Left colon (tissue), 2 donors: ENCODE measurements at places on chromosomes 3 and 15. TPM values are rescaled to one million over a fixed set of nuclear protein-coding genes. Genes with fewer than 3 reads are reported as not detected.

The CASR gene
- total RNA-seq = 0.55 TPM

DNA sequence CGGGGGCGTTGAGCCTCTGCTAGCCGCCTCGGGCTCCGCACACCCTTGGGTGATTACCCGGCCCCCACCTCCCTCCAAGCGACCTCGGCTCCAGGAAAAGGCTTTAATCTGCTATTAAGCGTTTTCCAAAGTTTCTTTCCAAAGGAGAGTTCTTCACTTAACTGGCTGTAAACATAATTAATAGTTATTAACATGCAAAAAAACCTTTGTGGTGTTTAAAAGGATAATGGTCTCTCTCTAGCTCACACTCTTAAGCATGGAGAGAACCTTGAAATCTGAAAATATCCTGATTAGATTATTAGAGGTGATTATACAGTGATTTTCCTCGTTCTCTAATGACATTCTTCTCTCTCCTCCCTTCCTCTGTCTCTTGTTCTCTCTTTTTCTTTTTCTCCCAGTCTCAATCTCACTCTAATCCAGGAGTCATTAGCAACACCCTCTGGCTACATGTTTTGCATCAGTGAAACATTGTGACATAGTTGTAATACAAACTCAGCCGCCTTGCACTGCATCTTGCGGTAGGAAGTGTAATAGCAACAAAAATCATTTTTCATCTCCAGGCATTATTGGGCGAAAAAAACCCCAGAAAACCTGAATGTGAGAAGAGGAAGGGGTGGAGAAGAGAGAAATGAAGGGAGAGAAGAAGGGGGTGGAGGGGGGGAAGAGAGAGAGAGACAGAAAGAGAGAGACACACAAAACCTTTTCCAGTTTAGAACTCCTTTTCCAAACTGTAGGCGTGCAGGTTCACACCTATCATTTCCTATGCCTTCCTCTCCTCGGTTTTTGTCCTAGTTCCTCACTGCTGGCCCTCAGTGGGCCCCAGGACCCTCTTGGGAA is 24.4 kb downstream of the NR2F2 start:
- no peak for DNase-seq

GRCh38 chr15:70528270-70528706 is 235.1 kb downstream of the UACA start:
- DNase-seq = peak; percentile 45

DNA sequence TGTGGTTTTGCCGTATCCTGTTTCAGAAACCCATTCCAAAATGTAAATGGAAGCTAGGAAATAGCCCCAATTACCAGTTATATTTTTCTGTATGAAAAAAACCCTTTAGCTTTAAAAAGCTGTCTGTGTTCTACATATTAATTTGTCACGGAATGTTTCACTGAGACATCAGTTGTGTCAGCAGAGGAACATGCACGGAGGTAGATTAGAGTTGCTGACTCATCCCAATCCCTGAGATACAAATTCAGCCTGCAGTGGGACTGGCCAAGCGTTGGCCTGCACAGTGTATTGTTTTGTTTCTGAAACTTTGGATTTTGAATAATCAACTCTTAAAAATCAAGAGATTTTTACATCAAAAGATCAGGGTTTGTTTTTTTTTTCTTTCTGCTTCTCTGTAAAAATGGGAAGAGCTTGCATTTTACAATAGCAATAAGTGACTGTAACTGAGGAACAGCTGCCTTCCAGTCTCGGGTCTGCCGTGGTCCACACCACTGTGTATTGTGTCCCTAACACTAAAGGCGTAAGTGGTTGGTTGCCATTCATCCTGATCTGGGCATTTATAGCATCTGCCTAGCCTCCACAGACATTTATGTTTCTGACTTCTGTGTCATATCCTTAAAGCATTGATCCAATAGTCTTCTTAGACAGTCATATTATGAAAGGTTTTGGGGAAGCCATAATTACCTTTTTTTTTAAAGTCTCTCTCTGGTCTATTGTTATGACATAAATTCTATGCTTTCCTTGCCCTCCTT is 218.1 kb downstream of the ADAMTSL3 start:
- no peak for DNase-seq

DNA sequence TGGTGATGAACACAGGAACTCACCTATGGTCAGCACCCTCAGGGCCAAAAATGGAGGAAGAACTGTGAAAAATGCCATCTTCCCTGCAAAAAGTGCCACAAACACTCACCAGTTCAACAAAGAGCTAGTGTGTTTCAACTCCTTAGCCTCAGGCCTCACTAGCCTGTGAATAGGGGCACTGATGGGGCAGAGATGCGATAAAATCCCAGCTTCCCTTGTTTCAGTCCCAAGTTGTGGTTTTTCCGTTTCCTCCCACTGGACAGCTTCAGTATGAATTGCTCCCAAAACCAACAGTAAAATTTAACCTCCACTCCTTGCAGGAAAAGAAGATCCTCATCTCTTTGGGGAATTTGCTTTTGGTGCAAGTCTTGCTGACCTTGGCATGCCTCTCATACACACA is 117.4 kb upstream of the ADAMTS9 start:
- no peak for DNase-seq

GRCh38 chr3:42129014-42129953 is 38.1 kb downstream of the TRAK1 start:
- no peak for DNase-seq

DNA sequence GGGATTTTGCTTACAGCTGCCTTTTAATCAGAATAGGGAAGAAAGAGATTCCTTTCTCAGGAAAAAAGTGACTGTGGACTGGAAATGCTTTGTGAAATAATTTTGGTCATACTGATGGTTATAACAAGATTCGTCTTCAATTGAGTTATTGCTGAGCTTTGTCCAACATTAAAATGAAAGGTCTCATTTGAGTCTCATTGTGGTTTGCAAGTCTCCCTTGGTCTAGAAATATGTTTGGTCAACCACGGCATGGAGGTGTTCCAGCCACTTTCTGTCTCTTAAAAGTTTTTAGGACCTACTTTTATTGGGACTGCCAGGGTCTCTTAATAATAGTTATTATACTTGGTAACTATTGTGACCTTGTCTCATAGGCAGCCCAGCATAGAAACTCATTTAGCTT is 15.3 kb downstream of the FLNB start:
- no peak for DNase-seq

DNA sequence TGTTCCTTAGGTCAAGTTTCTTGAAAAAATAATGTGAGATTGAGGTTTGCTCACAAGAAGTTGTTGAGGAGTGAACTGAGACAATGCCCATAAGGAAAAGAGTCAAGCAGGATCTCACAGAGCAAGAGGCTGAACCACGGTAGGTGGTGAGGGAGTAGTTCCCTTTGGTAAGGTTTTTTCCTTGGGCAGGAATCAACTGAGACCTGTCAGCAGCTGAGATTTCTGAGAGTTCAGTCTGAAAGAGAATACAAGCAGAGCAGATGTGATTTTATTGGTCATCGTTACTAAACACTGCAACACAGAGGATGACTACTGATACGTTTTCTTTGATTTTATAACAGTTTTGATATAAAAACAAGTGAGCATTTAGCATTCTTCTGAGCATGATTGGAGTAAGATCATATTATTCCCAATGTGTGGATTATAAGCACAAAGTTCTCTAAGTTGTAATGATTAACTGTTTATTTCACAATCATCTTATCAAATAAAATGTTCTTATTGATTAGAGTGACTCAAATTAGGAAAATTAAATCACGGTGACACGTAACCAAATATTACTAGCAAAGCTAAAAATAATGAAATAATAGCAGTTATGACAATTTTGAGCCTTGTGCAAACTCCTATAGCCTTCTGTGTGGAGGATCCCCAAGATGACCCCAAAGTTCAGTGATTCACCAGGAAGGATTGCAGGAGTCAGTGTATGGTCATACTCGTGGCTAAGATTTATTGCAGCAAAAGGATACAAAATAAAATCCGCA is 346.2 kb upstream of the ZNF717 start:
- no peak for DNase-seq

GRCh38 chr15:63999177-63999576 is 47.1 kb downstream of the DAPK2 start:
- peak; percentile 28 for DNase-seq

GRCh38 chr3:149377408-149378364 is at the start of gene TM4SF1:
TM4SF1 (minus strand) TSS chr3:149377649; CDS start chr3:149377547, 102 bp downstream.
- DNase-seq = peak; percentile 64

DNA sequence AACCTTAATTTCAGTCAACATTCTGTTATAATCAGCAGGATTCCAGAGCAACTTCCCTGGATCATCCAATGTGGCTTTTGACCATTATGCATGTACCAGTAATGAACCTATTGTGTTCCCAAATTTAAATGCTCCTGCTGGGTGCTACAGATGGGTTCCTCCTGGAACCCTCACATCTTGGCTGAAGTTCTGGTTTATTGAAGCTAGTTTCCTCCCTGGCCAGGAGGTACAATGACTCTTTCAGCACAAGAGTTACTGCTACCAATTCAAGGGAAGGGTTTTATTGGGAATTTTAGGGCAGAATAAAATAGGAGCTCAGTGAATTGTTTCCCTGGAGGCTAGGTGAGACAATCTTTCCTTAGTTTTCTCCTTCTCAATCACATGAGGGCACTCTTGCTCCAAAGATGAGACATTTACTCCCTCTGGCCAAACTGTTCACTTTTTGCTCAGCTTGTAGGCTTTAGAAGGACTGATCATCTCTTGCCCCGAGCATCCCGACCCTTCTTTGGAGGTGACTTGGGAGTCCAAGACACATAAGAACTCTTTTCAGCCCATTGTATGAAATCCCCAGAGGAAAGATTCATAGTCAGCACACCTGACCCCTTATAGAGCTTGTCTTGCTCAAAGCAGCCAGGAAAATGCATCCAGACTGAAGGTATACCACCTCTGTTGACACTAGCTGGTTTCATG is 8.8 kb upstream of the NPHP3 start:
- no peak for DNase-seq

DNA sequence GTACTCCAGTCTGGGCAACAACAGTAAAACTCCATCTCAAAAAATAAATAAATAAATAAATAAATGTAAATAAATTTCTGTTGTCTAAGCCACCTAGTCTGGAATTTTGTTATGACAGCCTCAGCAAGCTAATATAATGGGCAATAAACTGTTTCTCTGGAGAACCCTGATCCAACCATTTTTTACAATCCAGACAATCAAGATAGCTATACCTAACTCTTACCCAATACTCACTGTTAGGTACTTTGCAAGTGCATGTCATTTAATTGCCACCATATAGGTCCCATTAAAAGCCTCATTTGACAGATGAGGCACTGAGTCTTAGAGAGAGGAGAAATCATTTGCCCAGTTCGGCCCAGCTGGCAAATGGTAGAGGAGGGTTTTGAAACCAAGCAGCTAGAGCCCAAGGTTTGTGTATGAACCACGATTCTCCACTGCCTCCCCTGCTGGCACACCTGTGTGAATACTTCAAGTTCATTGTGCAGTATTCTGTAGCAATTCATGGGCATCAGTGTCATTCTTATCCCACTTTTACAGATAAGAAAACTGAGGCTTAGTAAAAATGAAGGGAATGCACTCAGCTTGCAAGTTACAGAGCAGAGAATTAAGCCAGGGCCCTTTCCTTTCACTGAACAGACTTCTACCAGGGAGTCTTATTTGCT is 107.0 kb upstream of the UBE2E1 start:
- no peak for DNase-seq
